ENCODE measurements at places on chromosomes 5 and 9. TPM values are rescaled to one million over a fixed set of nuclear protein-coding genes. Genes with fewer than 3 reads are reported as not detected.

DNA sequence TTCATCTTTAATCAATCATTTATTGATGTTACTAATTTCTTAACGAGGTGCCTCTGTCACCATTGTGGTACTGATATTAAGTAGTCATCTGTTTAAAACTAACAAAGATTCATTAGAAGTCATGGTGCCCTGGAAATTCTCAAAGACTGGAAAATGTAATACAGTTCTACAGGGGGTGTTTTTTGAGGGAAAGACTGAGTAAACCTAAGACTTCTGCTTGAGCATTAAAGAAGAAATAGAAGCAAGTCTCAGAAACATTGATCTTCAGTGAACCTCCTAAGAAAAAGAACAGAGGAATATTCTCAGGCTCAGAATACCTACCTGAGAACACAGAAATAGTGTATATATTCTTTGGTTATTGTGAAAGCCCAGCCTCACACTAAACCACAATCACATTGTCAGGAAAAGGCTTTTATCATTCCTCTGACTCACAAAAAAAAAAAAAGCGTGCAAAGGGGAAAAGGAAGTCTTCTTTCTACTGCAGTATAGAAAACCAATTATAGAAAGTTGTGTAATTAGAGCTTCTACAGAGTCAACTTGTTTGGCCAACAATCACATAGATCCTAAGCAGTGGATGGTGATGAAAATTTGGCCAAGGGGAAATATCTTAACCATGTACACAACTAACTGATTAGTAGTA is 60.8 kb downstream of the HINT1 start:
- no peak for DNase-seq
- no peaks in the 10 kb centered on the region for H3K36me3 ChIP-seq
- no peak overlapping the region for H3K27ac ChIP-seq
- no peak overlapping the region for H3K4me3 ChIP-seq

TSLP gene
- 0.22 TPM for total RNA-seq

- H3K27ac ChIP-seq, result no peak overlapping the region
- H3K36me3 ChIP-seq, result peaks cover 9% of the 10 kb centered on the region
- H3K4me3 ChIP-seq, result no peak overlapping the region
- no peak for DNase-seq
Measured at GRCh38 chr5:132344775-132345514, 24.6 kb upstream of the SLC22A5 start.

GRCh38 chr5:33235824-33236223 is 204.9 kb upstream of the TARS1 start:
- no peaks in the 10 kb centered on the region for H3K27me3 ChIP-seq
- DNase-seq, result no peak
- H3K4me3 ChIP-seq, result no peak overlapping the region
- H3K27ac ChIP-seq, result no peak overlapping the region
- H3K4me1 ChIP-seq, result no peaks in the 10 kb centered on the region

- H3K36me3 ChIP-seq, result no peaks in the 10 kb centered on the region
- H3K4me3 ChIP-seq, result no peak overlapping the region
- no peaks in the 10 kb centered on the region for H3K27me3 ChIP-seq
Measured at GRCh38 chr5:78504704-78505677, 143.6 kb downstream of the LHFPL2 start.

DNA sequence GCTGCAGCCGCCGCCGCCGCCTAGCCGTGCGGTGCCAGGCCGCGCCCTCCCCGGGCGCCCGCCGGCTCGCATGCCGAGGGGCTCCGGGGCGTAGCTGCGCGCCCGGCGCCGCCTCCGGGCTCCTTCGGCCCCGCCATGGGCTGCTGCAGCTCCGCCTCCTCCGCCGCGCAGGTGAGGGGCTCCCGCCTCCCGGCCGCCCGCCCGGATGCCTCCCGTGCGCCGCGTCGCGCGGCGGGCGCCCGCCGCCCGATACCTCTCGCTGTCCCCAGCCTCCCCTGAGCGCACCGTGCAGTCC is 230 bp downstream of the SLC44A1 start:
- no peaks in the 10 kb centered on the region for H3K27me3 ChIP-seq
- H3K27ac ChIP-seq, result peak overlapping the region; percentile 83
- H3K4me3 ChIP-seq, result peak overlapping the region; percentile 79

ARPC5L gene
- 61.5 TPM for total RNA-seq

PCDHA1 gene
- 0.13 TPM for total RNA-seq

- no peaks in the 10 kb centered on the region for H3K4me1 ChIP-seq
- DNase-seq, result no peak
- no peak overlapping the region for H3K27ac ChIP-seq
- H3K27me3 ChIP-seq, result no peaks in the 10 kb centered on the region
- no peaks in the 10 kb centered on the region for H3K36me3 ChIP-seq
Measured at GRCh38 chr5:147037515-147038205, 159.1 kb upstream of the PPP2R2B start.

- no peaks in the 10 kb centered on the region for H3K27me3 ChIP-seq
- H3K27ac ChIP-seq, result no peak overlapping the region
- H3K36me3 ChIP-seq, result no peaks in the 10 kb centered on the region
- DNase-seq, result no peak
- H3K4me1 ChIP-seq, result no peaks in the 10 kb centered on the region
Measured at GRCh38 chr9:32811246-32811645, 27.9 kb downstream of the TMEM215 start.

RPL35 gene
- 890 TPM for total RNA-seq

GRCh38 chr5:38453921-38454320 is 102.5 kb downstream of the LIFR start:
- no peaks in the 10 kb centered on the region for H3K4me1 ChIP-seq
- H3K36me3 ChIP-seq, result no peaks in the 10 kb centered on the region
- H3K27ac ChIP-seq, result no peak overlapping the region
- no peak for DNase-seq
- no peaks in the 10 kb centered on the region for H3K27me3 ChIP-seq

DNA sequence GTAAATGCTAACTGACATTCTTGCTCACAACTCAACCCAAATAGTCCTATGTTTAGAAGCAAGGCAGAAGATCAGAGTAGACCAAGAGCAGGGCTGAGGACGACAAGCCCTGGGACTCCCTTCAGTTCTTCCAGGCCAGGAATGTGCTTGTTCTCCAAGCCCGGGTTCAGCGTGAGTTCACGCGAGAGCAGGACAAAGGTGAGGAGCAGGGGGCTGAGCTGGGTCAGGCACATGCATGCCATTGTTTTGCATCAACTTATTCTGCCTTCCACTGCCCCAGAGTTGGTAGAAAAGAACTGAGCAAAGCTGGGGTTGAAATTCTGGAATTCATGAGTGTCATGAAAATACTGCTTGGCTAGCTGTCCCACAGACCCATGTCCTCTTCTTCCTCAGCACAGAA is 206.5 kb downstream of the PAX5 start:
- no peaks in the 10 kb centered on the region for H3K36me3 ChIP-seq
- H3K4me1 ChIP-seq, result no peaks in the 10 kb centered on the region
- no peaks in the 10 kb centered on the region for H3K27me3 ChIP-seq
- no peak for DNase-seq
- H3K27ac ChIP-seq, result no peak overlapping the region

OR2V1 gene
- not detected for total RNA-seq

DPH7 gene
- total RNA-seq, result 15.6 TPM

HTR1A gene
- not detected for total RNA-seq

OR1L6 gene
- total RNA-seq, result not detected

- no peak overlapping the region for H3K27ac ChIP-seq
- no peaks in the 10 kb centered on the region for H3K4me1 ChIP-seq
- H3K4me3 ChIP-seq, result no peak overlapping the region
- no peaks in the 10 kb centered on the region for H3K27me3 ChIP-seq
Measured at GRCh38 chr5:153751251-153751650, 260.8 kb downstream of the GRIA1 start.

GRCh38 chr5:135223404-135223803 is 175.6 kb downstream of the MACROH2A1 start:
- no peaks in the 10 kb centered on the region for H3K4me1 ChIP-seq
- H3K27me3 ChIP-seq, result no peaks in the 10 kb centered on the region
- no peaks in the 10 kb centered on the region for H3K36me3 ChIP-seq
- no peak for DNase-seq
- no peak overlapping the region for H3K4me3 ChIP-seq

SPATA31E1 gene
- 0.07 TPM for total RNA-seq

CARD9 gene
- 1.7 TPM for total RNA-seq

- H3K27me3 ChIP-seq, result no peaks in the 10 kb centered on the region
- no peaks in the 10 kb centered on the region for H3K36me3 ChIP-seq
- DNase-seq, result no peak
- peak overlapping the region; percentile 71 for H3K27ac ChIP-seq
- H3K4me3 ChIP-seq, result peak overlapping the region; percentile 88
Measured at GRCh38 chr5:177132136-177133095, 1.2 kb upstream of the NSD1 start.

DNA sequence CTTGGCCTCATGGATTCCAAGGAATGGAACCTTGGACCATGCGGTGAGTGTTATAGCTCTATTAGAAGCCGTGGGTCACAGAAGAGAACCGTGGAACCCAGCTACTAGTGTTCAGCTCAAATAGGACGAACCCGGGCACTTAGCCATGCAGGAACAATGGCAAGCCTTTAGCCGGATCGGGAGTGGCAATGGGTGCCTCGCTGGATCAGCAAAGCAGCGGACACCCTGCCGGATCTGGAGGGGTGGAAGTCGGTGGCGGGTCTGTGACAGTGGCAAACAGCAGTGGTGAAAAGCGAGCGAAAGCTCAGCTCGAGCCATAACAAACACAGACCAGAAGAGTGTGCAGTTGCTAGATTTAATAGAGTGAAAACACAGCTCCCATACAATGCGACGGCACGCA is 2.4 kb upstream of the CDO1 start:
- H3K4me3 ChIP-seq, result no peak overlapping the region
- H3K36me3 ChIP-seq, result no peaks in the 10 kb centered on the region
- H3K4me1 ChIP-seq, result no peaks in the 10 kb centered on the region
- no peak for DNase-seq
- no peak overlapping the region for H3K27ac ChIP-seq

GRCh38 chr5:177964471-177964870 is 31.6 kb downstream of the PROP1 start:
- no peak overlapping the region for H3K4me3 ChIP-seq
- no peak overlapping the region for H3K27ac ChIP-seq
- H3K27me3 ChIP-seq, result no peaks in the 10 kb centered on the region
- DNase-seq, result no peak
- no peaks in the 10 kb centered on the region for H3K4me1 ChIP-seq
- H3K36me3 ChIP-seq, result no peaks in the 10 kb centered on the region

GRCh38 chr9:73872701-73873100 is 624.4 kb upstream of the RORB start:
- no peaks in the 10 kb centered on the region for H3K4me1 ChIP-seq
- DNase-seq, result no peak
- no peaks in the 10 kb centered on the region for H3K36me3 ChIP-seq
- H3K27ac ChIP-seq, result no peak overlapping the region

PCDHB10 gene
- total RNA-seq, result 1.1 TPM

LEAP2 gene
- total RNA-seq, result 3.6 TPM

DNA sequence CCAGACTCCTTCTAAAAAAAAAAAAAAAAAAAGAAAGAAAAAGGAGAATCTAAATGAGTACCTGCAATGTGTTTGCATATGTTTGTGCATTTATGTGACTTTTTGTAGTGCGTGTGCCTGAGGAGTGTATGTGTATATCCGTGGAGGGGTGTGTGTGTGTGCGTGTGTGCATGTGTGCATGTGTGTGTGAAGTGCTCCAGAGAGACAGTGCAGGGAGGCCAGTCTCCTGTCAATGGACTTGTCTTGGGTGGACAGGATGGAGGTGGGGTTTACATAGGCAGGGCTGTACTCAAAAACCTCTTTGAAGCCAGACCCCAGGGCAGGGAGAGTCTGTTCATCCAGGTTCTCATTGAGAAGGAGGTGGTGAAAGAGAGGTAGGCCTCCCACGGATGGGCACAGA is 87.1 kb upstream of the MVB12B start:
- H3K4me3 ChIP-seq, result no peak overlapping the region
- H3K4me1 ChIP-seq, result no peaks in the 10 kb centered on the region
- H3K27ac ChIP-seq, result no peak overlapping the region
- no peaks in the 10 kb centered on the region for H3K27me3 ChIP-seq
- DNase-seq, result no peak
- H3K36me3 ChIP-seq, result no peaks in the 10 kb centered on the region

CPLANE1 gene
- 8.4 TPM for total RNA-seq

DNA sequence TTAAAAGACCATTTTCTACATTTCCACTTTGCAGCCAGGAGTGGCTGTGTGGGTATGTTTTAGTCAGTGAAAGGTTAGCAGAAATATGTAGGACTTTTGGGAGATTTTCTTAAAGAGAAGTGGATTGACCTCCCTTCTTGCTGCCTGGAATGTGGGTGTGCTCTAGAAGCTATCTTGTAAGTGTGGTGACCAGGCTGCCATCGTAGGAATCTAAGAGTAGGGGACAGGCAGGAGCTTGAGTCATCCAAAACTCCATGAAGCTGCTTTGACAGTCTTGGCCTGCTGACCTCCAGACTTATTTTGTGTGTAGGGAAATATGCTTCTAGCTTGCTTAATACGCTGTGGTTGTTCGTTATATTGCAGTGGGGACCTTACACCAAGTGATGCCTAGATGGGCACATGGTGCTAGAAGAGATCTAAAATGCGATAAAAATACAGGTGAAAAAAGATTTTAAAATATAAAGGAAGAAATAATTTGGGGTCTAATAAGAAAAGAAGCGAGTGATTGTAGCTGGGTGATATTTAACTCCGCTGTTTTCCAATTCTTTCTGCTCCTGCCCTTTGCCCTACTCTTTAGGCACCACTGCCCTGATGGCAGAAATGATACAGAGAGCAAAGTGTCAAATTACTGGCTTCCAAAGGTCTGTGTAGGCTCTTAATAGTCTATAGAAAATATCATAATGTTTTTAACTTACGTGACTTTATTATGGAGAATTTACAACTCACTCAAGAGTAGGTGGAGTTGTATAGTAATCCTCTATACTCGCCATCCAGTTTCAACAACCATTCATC is 298.2 kb upstream of the ZNF608 start:
- H3K27me3 ChIP-seq, result no peaks in the 10 kb centered on the region
- H3K36me3 ChIP-seq, result no peaks in the 10 kb centered on the region
- no peak for DNase-seq

DNA sequence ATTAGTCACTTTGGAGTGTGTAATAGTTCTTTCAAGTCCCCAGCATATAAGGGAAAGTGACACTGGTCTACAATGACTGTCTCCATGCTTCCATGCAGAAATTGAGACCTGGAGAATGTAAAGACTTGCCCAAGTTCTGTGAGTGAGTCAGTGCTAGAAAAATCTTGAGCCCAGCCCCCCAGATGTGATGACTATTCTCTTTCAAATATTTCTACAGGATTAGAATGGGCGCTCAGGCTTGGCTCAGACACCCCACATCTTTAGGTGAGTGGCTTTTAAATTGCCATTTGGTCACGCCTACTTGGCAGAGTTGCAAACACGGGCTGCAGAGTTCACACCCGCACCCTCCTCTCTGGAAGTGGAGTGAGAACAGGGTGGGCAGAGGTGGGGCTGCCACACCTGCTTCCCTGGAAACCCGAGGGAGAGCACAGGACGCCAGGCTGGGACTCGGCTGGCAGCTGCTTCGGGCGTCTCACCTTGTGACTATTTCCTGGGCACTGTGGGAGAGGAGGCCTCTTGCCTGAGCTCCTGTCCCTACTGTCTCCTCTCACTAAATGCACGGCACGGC is 37.6 kb downstream of the ROPN1L start:
- H3K36me3 ChIP-seq, result no peaks in the 10 kb centered on the region
- H3K4me1 ChIP-seq, result peaks cover 4% of the 10 kb centered on the region
- H3K27me3 ChIP-seq, result no peaks in the 10 kb centered on the region
- H3K4me3 ChIP-seq, result no peak overlapping the region
- H3K27ac ChIP-seq, result no peak overlapping the region

DNA sequence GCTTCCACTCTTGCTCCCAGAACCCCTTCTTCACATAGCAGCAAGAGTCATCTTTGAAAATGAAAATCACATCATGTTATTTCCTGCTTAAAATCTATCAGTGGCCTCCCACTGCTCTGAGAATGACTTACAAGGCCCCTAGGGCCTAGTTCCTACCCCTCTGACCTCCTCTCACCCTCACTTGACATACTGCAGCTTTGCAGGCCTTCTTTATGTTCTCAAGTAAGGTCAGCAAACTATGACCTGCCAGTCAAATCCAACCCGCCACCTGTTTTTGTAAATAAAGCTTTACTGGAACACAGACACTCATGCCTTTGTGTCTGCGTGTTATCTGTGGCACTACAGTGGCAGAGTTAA is 185.7 kb downstream of the NR3C1 start:
- no peaks in the 10 kb centered on the region for H3K27me3 ChIP-seq
- H3K36me3 ChIP-seq, result no peaks in the 10 kb centered on the region
- no peak overlapping the region for H3K4me3 ChIP-seq
- H3K4me1 ChIP-seq, result no peaks in the 10 kb centered on the region

Data from colonic mucosa (tissue), 4 donors.